ENCODE measurements at places on chromosomes 1 and 21. TPM values are rescaled to one million over a fixed set of nuclear protein-coding genes. Genes with fewer than 3 reads are reported as not detected.

OR2L5 gene
- total RNA-seq: 0.62 TPM

GRCh38 chr1:2331200-2331544 lies 60.2 kb downstream of the MORN1 start:
- no peak for DNase-seq

DNA sequence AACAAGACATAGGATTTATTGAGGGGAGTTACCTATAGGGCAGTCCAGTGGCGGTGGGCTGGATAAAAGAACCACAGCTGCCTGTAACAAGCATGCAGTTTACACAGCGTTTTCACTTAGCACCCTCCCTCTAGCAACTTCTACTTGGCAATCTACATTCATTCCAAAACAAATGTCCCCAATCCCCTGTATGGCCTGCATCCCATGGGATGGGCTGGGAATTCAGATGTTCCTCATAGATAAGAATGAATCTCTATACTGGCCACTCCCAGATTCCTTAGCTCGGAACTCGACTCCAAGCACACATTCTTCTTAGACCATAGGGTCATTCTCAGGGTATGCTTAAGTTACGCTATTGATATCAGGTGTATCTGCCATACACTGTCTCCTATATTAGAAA lies 33.3 kb downstream of the PCP4 start:
- no peak for DNase-seq

GRCh38 chr1:56297904-56298303 lies 281.5 kb downstream of the PLPP3 start:
- DNase-seq: no peak

- no peak for DNase-seq
Observed at GRCh38 chr1:233959102-233959501, 54.6 kb downstream of the SLC35F3 start.

- DNase-seq: no peak
Observed at GRCh38 chr1:1573843-1574720, 581 bp downstream of the SSU72 start.

DNA sequence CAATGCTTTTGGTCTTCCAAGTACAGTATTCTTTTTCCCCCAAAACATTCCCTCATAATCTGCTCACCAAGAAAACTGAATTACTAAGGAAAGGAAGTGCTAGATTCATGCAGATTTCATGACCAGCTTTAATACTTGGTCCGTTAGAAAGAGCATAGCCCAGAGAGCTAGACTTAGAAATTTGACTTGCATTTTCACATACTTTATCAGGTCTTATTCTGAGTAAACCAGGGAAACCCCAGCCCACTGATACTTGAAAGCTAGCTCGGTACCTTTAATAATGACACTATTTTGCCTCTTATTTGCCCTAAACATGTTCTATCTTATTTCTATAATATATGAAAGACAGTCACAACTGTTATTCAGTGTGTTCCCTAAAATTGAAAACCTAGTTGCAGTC lies 204.5 kb downstream of the TTLL7 start:
- DNase-seq: no peak

BCL2L15 gene
- total RNA-seq: 1.4 TPM

DNA sequence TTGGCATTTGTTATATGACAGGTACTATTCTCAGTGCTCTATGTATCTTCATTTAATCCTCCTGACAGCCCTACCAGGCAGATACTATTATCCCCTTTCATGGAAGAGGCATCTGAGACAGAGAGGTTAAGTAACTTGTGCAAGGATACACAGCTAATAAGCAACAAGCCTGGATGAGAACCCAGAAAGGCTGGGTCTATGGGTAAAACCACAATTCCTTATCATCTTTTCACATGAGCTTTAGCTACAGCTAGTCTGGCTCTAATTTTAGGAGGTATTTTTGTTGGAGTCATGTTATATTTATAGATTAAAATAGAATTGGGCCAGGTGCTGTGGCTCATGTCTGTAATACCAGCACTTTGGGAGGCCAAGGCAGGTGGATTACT lies 27.7 kb downstream of the DNTTIP2 start:
- DNase-seq: no peak

SPRR2A gene
- total RNA-seq: not detected

DNA sequence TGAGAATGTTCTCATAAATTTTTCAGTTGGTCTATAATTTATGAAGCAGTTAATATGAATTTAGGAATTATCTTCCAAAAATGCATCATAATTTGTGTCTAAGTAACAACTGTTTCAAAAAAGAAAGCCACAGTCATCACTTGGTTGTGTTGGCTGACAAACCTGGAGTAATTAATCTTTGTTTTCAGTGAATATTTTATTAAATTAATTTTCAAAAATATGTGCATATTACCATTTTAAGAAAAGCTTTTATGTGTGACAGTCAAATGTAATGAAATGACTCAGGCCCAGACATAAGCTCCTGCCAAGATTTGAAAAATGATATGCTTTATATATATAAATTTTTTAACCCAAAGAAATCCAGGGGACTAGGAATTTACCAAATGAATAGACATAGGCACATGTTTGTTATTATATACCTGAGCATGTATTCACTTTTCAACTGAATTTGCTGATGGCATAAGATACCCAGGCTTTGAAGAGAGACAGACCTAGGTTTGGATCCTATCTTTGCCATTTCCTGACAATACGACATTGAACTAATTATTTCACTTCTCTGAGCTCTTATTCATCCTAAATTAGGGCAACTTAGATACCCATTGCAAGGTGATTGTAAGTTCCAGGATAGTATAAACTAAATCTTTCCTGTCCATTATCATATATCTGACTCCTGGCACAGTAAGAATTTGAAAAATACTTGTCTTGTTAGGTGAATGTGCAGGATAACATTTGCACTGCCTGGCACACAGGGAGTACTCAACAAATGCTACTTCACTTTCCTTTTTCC lies 729.5 kb upstream of the ADGRL2 start:
- no peak for DNase-seq

DNA sequence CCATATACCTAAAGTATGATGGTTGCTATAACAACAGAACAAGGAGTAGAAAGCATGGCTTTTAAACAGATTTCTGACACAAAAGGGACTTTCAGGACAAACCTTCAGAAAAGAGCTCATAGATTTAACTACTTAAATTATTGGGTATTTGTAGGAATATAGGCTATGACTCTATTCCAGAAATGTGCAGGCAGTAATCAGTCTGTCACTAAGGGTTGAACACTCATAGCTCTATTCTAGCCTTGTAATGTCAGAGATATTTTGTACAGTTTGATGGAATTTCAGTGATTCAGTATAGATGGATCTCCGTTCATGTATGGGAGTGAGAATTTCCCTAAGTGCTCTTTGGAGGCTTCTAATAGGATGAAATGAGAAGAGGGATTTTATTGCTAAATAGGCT lies 82.8 kb downstream of the EXTL2 start:
- DNase-seq: no peak

- DNase-seq: no peak
Observed at GRCh38 chr1:186154651-186155050, 220.4 kb downstream of the TPR start.

DNA sequence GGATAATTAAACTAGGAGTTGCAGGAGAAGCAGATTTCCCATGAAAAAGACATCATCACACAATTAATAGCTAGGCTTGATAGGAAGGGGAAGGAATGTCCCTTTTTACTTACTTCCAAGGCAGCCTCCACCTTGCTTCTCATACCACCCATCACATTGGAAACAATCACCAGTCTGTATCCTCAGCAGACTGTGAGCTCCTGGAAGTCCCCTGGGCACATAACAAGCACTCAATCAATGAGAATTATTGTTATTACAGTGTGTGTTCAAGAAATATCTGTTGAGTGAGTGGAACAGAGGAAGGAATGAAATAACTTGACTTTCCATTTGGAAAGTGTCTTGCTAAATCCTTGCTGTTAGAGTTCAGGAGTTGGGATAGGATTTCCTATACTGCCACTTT lies 36.2 kb downstream of the HIVEP3 start:
- no peak for DNase-seq

GRCh38 chr1:194870860-194871259 lies 1684.4 kb upstream of the B3GALT2 start:
- no peak for DNase-seq

DNA sequence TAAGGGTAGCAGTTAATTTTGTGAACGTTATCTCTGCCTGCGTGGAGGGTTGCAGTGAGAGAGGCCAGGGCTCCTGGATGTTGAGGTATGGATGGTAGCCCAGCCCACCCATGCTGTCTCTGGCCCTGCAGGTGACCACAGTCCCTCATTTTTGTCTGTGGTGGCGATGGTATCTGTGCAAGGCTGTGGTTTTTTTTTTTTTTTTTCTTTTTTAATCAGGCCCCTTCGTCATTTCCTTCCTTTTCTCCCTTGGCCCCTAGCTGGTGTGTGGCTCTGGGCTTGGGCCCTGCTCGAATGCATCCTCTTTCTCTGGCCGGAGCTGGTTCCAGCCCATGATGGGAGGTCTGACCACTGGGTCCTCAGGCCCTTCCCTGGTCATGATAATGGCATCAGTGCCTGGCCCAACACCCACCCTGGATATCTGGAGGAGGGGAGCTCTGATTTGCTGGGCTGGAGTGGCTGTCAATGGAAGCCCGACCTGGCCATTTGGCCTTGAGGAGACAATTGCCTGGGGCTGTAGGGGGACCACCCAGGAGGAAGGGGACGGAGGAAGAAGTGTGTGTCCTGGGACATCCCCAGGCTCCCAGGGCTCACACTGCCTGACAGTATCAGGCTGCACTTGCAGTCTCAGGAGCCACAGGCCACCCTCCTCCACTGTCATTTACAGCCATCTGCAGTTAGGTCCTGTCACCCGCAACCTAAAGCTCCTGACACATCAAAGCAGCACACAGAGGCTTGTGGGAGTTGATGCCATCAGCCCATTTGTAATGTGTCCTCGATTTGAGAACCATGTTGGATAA lies 8.1 kb upstream of the RNF187 start:
- DNase-seq: no peak

GRCh38 chr1:17535300-17535936 lies 4.1 kb upstream of the ARHGEF10L start:
- no peak for DNase-seq

DNA sequence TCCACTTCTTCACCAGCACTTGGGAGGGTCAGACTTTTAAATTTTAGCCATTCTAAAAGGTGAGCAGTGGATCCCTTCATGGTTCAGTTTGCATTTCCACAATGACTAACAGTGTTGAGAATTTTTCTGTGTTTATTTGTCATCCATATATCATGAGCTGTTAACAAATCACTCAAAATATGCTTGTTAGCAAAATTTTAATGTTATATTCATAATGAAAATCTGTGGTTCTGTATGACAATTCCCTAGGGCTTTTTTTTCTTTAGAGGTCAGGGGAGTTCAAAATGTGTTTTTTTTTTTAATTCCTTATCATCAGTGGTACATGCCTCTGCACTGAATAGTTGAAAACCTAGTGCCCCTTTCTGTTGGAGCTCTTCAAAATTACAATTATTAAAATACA lies 682.2 kb upstream of the ADGRL2 start:
- DNase-seq: no peak

DNA sequence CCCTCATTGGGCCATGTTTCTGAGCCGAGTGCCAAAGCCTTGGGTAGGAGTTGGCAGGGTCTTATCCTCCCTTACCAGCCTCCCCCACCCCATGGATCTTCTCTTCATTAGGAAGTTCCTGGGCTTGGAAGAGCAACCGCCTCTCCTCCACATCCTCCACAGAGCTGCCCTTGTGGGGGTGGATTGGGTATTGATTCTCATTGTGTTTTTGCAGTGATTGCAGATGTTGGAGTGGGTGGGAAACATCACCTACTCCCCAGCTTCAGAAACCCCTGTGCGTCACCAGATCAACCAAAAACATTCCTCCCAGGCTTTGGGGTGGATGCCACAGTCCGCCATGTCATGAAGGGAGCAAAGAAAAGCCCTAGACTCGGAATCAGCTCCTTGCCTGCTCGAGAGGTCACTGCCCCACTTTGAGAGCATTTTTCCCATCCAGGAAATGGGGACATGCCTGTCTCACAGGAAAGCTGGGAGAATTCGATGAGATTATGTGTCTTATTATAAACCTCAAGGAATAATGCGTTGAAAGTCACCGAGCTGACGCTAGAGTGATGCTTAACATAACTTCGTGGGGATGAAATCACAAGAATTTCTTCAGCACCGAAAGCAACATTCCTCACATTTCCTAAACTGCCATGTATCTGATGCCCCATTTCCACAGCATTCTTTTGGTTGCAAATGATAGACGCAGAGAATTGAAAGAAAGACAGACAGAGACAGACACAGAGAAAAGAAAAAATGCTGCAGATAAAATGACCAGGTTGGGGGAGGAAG lies 44.7 kb upstream of the ZBTB40 start:
- DNase-seq: no peak

DNA sequence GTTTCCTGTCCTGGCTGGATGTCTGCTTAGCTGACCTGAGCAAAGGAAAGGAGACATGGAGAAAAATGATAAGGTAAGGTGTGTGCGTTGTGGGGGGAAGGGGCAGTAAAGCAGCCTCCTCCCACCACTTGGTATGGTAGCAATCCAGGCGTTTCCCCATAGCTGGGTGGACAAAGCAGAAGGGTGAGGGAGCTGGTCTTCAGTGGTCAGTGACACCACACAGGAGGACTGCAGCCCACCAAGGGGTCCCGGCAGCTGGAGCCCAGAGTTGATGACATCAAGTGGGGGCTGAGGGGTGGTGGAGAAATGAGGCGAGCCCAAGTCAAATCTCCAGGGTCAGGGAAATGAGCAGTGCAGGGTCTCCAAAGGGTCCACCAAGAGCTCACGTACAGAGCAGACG lies 69.3 kb upstream of the LRRN2 start:
- DNase-seq: no peak

A3GALT2 gene
- not detected for total RNA-seq

DNA sequence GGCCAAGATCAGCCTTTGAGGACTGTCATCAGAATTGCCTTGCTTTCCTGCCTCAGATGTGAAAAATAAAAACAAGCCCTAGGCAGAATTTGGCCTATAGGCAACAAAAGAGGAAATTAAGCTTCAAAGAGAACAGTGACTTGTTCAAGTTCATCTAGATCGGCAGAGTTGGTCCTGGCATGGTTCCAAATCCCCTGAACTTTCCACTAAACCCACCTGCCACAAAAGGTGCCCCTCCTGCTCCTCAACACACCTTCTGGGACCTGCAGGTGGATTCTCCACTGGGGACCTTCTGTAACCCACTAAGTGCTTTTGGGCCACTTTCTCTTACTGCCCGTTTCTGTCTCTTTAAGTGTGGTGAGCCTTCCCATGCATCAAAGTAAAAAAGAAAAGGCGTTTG lies 42.5 kb upstream of the LRRN2 start:
- no peak for DNase-seq

- DNase-seq: no peak
Observed at GRCh38 chr1:56135864-56136147, 443.6 kb downstream of the PLPP3 start.

DNA sequence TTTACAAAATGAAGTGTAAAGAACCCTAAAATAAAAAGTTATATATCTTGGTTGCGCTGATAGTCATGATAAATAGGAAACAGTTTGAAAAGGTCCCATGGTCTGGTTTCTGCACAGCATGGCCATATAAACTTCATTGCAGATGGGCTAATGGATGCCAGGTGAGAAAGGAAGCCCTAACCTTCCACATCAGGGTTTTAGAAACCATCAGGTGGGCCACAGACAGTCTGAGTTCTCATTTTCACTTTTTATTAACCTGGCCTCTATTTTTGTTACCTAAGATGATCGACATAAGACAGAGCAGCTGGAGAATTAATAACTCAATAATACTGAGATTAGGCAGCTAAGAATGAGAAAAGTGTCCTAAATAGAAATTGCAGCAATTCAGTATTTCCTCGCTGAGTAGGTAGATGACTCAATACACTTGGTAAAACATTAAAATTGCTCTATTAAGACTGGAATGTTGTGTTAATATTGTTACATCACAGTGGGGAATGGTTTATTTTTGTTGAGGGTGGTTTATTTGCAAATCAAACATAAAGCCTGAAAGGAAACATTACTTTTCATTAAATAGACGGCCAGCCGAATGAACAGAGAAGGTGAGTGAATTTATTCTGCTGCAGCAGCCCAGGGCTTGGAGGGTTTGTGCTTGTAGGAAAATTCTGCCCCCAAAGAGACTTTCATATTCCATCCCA lies 21.1 kb downstream of the C1orf21 start:
- no peak for DNase-seq
